H1 (cell line): ENCODE measurements at places on chromosomes 7 and 10. TPM values are rescaled to one million over a fixed set of nuclear protein-coding genes. Genes with fewer than 3 reads are reported as not detected.
A peak's percentile ranks its signal among the peaks of the same experiment; 100 is the strongest.

DNAJC12 gene
- 2.9 and 4.2 TPM in 2 replicates for total RNA-seq

C10orf62 gene
- total RNA-seq = not detected in 2 replicates

GRCh38 chr7:3068530-3068929 is 24.9 kb upstream of the CARD11 start:
- no peak for DNase-seq
- no peaks in the 10 kb centered on the region for H3K27me3 ChIP-seq
- H3K4me1 ChIP-seq = no peaks in the 10 kb centered on the region

- no peaks in the 10 kb centered on the region for H3K27me3 ChIP-seq
- H3K4me3 ChIP-seq = no peak overlapping the region
- H3K4me1 ChIP-seq = no peaks in the 10 kb centered on the region
Observed at GRCh38 chr10:37992083-37992482, 15.6 kb upstream of the ZNF25 start.

DNA sequence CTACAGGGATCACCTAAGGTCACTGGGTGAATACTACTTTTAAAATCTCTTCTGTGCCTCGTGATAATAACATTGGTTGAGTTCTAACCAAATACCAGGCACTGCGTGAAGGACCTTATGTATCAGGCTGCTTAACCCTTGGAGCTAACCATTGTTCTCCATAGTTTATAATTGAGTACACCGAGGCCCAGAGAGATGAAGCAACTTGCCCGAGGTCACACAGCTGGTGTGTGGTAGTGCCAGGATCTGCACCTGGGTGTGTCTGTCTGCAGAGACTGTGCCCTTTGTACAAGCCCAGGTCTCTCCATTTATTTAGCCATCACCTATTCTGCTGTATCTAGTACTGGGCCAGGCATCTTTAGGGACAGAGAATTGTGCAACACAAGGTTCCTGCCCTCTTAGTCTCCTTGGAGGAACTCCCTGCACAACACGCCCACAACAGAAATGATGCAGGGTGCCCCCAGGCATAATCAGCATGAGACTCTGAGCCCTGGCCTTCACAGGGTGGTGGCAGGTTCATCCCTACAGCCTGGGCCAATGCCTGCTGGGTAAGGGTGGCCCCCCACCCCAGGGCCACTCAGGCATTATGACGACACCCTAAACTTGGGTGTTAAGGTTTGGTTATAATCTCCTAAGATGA is 31.5 kb downstream of the UNC5B start:
- no peaks in the 10 kb centered on the region for H3K36me3 ChIP-seq
- no peak overlapping the region for H3K4me3 ChIP-seq
- H3K27me3 ChIP-seq = no peaks in the 10 kb centered on the region; the same call in 1 of the 2 replicates
- DNase-seq = no peak
- H3K27ac ChIP-seq = no peak overlapping the region

DNA sequence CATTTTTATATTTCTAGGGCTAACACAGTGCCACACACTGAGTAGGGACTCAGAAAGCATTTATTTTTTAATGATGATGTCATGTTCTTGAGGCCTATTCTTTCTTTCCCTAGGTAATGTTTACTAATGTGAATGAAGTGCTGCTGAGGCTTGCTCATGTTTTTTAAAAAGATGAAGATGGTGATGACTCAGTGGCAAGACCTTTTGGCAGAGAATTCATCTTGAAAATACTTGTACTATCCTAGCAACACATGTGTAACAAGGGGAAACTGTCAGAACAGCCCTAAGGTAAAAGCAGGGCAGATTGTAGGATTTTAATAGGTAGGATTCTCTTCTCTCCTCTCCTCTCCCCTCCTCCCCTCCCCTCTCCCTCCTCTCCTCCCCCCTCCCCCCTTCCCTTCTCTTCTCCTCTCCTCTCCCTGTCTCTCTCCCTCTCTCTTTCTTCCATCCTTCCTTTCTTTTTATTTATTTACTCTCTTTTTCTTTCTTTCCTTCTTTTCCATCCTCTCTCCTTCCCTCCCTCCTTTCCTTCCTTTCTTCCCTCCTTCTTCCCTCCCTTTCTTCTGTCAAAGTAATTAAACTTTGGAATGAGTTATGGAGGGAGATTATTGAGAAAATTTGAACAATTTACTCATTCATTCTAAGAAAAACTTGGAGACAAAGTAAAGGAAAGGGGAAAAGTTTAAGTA is 75.3 kb downstream of the ZNF92 start:
- H3K27ac ChIP-seq = no peak overlapping the region
- no peaks in the 10 kb centered on the region for H3K27me3 ChIP-seq
- no peak overlapping the region for H3K4me3 ChIP-seq
- no peaks in the 10 kb centered on the region for H3K36me3 ChIP-seq
- no peaks in the 10 kb centered on the region for H3K4me1 ChIP-seq
- no peak for DNase-seq

- no peak for DNase-seq
- H3K4me1 ChIP-seq = no peaks in the 10 kb centered on the region
Observed at GRCh38 chr10:126256864-126257263, 131.4 kb downstream of the ADAM12 start.

- no peak overlapping the region for H3K4me3 ChIP-seq
- H3K4me1 ChIP-seq = no peaks in the 10 kb centered on the region
- no peaks in the 10 kb centered on the region for H3K36me3 ChIP-seq
- no peak for DNase-seq
Observed at GRCh38 chr10:105986912-105987635, 1177.4 kb downstream of the SORCS1 start.

DNA sequence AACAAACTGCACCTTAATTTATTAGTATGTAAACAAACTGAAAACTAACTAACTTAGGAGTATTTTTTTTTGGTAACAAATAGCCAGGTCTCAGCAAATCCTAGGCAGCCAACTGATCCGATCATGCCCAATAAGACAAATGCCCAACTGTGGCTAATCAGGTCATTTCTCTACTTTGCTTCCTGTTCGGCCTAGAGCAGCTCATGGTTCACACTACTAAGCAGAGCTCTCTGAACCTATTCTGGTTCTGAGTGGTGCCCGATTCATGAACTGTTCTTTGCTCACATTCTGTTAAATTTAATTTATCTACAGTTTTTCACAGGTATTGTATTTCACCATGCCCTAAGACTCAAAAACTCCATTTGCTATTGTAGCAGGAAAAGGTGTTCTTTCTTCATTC is 55.1 kb downstream of the CCDC3 start:
- no peaks in the 10 kb centered on the region for H3K4me1 ChIP-seq
- 0 out of 2 replicates have a peak, but pooled peaks cover 2% of the 10 kb centered on the region for H3K36me3 ChIP-seq
- no peak overlapping the region for H3K4me3 ChIP-seq

GRCh38 chr10:80090121-80090520 is 11.7 kb downstream of the TMEM254 start:
- H3K4me1 ChIP-seq = no peaks in the 10 kb centered on the region
- no peak for DNase-seq
- no peak overlapping the region for H3K4me3 ChIP-seq
- no peaks in the 10 kb centered on the region for H3K36me3 ChIP-seq

GRCh38 chr7:131795400-131795799 is 239.0 kb upstream of the PODXL start:
- no peak overlapping the region for H3K4me3 ChIP-seq
- no peaks in the 10 kb centered on the region for H3K36me3 ChIP-seq
- no peaks in the 10 kb centered on the region for H3K27me3 ChIP-seq
- DNase-seq = no peak
- peaks cover 3% of the 10 kb centered on the region; the same call in 1 of the 2 replicates for H3K4me1 ChIP-seq
- no peak overlapping the region for H3K27ac ChIP-seq

DNA sequence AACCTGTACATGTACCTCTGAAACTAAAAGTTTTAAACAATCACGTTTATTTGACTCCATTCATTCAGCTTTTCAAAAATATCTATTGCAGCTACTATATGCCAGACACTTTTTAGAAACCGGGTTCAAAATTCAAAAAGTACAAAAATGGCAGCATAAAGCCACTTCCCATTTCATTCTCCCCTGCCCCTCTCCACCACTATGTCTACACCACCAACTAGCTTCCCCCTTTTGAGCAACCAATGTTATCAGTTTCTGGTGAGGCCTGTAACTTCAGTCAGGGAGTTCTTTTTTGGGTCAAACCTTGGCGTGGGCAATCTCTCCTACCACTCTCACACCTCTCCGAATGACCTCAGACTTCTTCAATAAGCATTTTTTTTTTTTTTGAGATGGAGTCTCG is 11.5 kb upstream of the HHEX start:
- no peaks in the 10 kb centered on the region for H3K27me3 ChIP-seq
- H3K27ac ChIP-seq = no peak overlapping the region
- H3K4me1 ChIP-seq = no peaks in the 10 kb centered on the region
- no peak for DNase-seq

- no peak overlapping the region for H3K27ac ChIP-seq
- no peaks in the 10 kb centered on the region for H3K36me3 ChIP-seq
- no peaks in the 10 kb centered on the region for H3K27me3 ChIP-seq
- H3K4me3 ChIP-seq = no peak overlapping the region
- DNase-seq = no peak
Observed at GRCh38 chr10:77544617-77545016, 93.0 kb downstream of the KCNMA1 start.

GRCh38 chr10:6788231-6788630 is 208.2 kb upstream of the PRKCQ start:
- no peak overlapping the region for H3K4me3 ChIP-seq
- DNase-seq = no peak
- H3K27me3 ChIP-seq = no peaks in the 10 kb centered on the region
- H3K27ac ChIP-seq = no peak overlapping the region
- peaks cover 6% of the 10 kb centered on the region; the same call in 1 of the 2 replicates for H3K36me3 ChIP-seq
- peaks cover 6% of the 10 kb centered on the region; the same call in 1 of the 2 replicates for H3K4me1 ChIP-seq

- H3K4me1 ChIP-seq = no peaks in the 10 kb centered on the region
- no peaks in the 10 kb centered on the region for H3K27me3 ChIP-seq
- no peaks in the 10 kb centered on the region for H3K36me3 ChIP-seq
Observed at GRCh38 chr7:139734395-139734794, 43.4 kb downstream of the HIPK2 start.

- peaks cover 47% of the 10 kb centered on the region for H3K36me3 ChIP-seq
- H3K27ac ChIP-seq = no peak overlapping the region
- no peaks in the 10 kb centered on the region for H3K27me3 ChIP-seq
- no peak for DNase-seq
- H3K4me3 ChIP-seq = no peak overlapping the region
- H3K4me1 ChIP-seq = no peaks in the 10 kb centered on the region
Observed at GRCh38 chr10:68796605-68797004, 30.7 kb upstream of the STOX1 start.

- H3K4me3 ChIP-seq = no peak overlapping the region
- H3K36me3 ChIP-seq = no peaks in the 10 kb centered on the region
- DNase-seq = no peak
- no peak overlapping the region for H3K27ac ChIP-seq
- H3K27me3 ChIP-seq = no peaks in the 10 kb centered on the region
- no peaks in the 10 kb centered on the region; the same call in 1 of the 2 replicates for H3K4me1 ChIP-seq
Observed at GRCh38 chr7:77239471-77239870, 39.9 kb upstream of the FGL2 start.

DNA sequence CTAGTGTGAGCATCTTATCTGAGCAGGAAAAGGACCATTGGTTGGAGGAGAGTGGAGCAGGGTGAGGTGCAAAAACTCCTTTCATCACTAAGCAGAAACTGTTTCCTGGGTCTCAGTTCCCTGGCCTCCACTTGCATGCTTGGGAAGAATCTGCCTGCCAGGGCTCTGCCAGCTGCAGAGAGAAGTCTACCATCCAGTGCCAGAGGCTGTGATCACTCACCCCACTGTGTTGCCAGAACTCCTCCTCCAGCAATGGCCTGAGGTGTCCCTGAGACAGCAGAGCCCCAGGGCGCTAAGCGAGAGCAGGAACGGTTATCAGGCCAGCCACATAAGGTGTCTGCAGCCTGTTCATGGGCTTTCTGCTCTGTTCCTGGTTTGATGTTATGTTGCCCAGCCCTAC is 991.4 kb downstream of the CCSER2 start:
- DNase-seq = no peak
- H3K4me3 ChIP-seq = no peak overlapping the region
- H3K36me3 ChIP-seq = no peaks in the 10 kb centered on the region
- no peaks in the 10 kb centered on the region for H3K4me1 ChIP-seq
- no peak overlapping the region for H3K27ac ChIP-seq
- no peaks in the 10 kb centered on the region for H3K27me3 ChIP-seq

- H3K27ac ChIP-seq = no peak overlapping the region
- DNase-seq = no peak
Observed at GRCh38 chr10:45008524-45009161, 7.9 kb downstream of the ZNF22 start.

- H3K27ac ChIP-seq = no peak overlapping the region
- H3K4me1 ChIP-seq = peaks cover 6% of the 10 kb centered on the region
- no peaks in the 10 kb centered on the region for H3K27me3 ChIP-seq
- no peak overlapping the region for H3K4me3 ChIP-seq
- H3K36me3 ChIP-seq = no peaks in the 10 kb centered on the region
- peak; percentile 36 for DNase-seq
Observed at GRCh38 chr10:58412502-58412961, 27.3 kb downstream of the TFAM start.

DNA sequence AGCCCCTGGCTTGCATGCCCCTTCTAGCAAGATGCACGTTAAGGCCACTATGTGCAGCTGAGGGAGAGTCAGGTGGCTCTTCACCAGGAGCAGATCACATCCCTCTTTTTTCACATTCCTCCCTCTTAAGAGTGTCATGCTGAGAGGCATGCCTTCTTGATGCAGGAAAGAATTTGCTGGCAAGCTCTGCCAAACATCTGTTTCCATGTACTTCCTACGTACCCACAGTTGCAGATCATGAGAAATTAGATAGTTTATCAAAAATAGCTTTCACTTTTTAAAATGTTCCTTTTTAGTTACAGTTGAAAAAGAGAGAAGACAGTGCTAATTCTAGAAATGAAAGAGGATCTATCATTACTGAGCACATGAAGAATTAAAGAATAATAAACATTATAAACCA is 79.7 kb upstream of the ZNF722 start:
- no peak overlapping the region for H3K4me3 ChIP-seq
- no peak overlapping the region for H3K27ac ChIP-seq
- DNase-seq = no peak

DNA sequence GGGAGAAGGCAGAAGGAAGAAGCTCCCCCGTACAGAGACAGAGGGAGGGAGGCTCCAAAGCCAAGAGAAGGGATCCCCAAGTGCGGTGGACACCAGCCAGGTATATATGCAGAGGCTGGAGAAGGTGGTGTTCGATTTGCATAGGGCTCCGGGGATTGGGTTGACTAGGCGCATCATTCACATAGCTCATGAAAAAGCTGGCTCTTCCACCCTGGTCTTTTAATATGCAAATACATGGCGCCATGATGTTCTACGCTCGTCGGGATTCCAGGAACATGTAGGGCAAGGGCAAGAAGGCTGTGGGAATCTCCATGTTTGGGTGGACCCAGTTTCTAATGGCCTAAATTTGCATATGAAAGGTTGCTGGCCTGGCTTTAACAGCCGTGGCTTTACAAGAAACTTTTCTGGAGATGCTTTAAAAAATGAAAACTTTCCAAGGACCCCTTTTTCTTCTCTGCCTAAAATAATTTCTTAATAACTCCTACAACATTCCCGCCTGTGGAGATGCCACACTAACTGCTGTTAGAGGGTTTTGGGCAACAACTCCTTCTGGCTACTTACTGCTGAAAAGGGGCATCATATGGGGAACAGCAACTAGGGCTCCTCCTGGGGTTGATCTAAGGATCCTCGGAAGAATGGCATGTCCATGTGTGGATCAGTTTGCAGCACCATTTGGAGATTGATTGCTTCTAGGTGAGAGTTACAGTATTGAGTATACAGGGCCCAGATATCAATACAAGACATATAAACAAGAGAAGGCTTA is 28.3 kb downstream of the C1GALT1 start:
- H3K36me3 ChIP-seq = no peaks in the 10 kb centered on the region
- peak overlapping the region; percentile 53 for H3K4me3 ChIP-seq
- H3K4me1 ChIP-seq = peaks cover 37% of the 10 kb centered on the region

- no peaks in the 10 kb centered on the region for H3K27me3 ChIP-seq
- H3K4me3 ChIP-seq = no peak overlapping the region
- no peak overlapping the region for H3K27ac ChIP-seq
- no peaks in the 10 kb centered on the region for H3K36me3 ChIP-seq
- H3K4me1 ChIP-seq = no peaks in the 10 kb centered on the region
Observed at GRCh38 chr7:77714195-77714594, 17.9 kb downstream of the RSBN1L start.
